ENCODE measurements at places on chromosomes 1 and 21.

DNA sequence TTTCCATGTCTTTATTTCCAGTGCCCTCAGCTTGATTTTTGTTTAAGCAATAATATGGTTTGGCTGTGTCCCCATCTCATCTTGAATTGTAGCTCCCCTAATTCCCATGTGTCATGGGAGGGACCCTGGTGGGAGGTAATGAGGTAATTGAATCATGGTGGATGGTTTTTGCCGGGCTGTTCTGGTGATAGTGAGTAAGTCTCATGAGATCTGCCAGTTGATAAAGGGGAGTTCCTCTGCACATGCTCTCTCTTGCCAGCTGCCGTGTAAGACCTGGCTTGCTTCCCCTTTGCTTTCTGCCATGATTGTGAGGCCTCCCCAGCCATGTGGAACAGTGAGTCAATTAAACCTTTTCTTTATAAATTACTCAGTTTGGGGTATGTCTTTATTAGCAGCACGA, 559.6 kb upstream of the ADAMTS5 start:
- no peak for DNase-seq

GRCh38 chr1:59243550-59243949, 53.3 kb upstream of the FGGY start:
- no peak for DNase-seq

DNA sequence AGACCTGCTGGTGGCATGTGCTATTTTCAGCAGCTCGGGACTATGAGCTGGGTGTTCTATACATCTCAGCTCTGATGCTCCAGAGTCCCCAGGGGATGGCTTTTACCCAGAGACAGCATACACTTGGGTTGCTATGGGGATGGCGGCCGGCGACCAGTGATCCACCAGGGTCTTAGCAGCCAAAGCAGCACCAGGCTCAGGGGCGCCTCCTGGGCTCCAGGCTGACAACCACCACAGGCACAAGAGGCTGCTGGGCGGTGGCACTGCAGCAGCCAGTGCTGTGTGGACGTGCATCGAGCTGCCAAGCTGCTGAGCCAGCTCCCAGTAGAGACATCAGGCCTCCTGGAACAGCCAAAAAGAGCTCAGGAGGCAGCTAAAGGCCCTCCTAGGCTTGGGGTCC, 37.6 kb upstream of the CLSTN1 start:
- DNase-seq: no peak

DNA sequence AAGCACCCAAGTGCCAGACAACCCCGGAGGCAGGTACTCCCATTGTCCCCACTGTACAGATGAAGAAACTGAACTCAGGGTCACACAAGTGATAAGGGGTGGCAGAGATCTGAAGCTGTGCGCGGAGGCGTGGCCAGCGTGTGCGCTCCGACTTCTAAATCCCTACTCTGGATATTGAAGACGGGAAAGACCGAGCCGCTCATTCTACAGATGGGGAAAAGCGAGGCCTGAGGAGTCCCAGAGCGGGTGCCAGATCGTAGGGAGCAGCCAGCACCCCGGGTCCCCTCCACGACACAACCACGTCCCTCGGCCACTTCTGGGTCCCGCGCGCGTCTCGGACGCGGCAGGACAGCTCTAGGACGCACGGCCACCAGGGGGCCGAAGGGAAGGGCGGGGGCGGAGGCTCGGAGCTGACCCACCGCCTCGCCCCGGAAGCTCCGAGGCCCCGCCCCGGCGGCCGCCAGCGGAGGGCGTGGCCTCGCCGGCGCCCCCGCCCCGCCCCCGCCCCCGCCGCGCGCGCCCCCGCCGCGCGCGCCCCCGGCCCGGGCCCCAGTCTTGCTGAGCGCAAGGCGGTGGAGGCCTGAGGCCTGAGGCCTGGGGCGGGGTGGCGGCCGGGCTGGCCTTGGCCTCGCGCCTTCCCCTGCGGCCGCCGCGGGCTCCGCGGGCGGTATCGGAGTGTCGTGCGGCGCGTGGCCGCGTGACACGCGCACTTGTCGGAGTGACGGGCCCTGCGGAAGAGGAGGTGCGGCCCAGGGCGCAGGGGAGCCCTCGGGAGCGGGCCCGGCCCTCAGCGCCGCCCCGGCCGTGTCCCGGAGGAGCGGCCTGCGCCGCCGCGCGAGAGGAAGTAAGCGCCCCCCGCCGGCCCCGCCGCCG, at the start of gene H6PD:
Gene H6PD, plus strand, starts transcription at position 552 of the 873 bp plus-strand sequence. CDS start 10,161 bp downstream, outside the sequence.
- peak; percentile 98 for DNase-seq

DNA sequence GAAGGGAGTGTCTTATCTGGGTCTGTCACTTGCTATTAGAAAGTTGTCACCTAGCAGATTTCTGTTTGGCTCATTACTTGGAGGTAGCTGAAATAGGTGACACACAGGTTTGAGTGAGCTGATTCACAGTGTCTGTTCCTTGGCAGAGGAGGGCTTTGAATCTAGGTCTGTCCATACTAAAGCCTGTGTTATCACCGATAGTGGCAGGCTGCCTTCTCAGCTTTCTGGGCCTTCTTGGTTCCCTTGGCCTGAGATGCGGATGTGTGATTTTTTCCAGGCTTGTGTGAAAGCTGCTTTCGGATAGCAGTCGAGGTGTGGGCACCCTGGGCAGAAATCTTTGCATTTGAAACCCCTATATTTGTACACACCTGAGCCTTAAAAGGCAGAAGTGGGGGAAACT, 73.9 kb downstream of the ACTL8 start:
- no peak for DNase-seq

DNA sequence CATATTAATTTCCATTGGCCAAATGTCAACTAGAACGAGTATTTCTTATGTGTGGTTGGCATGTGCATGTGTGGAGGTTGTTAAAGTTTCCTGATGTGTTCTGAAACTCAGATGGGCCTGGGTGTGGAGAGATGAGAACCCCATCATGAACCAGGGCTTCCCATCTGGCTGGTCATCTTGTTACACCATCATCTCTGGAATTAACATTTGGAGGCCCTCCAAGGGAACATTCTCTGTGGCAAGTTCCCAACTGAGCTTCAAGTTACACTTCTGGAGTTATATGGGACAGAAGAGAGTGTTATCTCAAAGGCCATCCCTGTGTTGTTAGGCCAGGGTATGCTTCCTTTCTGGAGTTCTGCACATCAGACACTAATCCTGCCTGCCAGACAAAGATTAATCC, 183.6 kb downstream of the TTLL7 start:
- DNase-seq: no peak

DNA sequence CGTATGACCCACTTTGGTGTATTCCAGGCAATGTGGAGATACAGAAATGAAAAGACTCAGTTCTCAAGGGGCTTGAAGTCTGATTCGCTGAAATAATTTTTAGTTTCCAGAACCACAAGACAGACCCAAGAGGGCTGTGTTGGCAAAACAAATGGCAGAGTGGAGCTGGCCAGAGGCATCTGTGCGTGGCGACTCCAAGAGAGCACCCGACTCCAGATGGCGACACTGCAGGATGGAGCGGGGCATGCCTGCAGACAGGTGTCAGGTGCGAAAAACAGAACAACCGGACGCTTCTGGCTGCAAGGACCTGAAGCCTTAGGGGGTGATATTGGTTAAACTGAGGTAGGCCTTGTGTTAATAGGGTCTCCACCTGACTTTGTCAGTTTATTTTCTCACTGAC, 31.7 kb upstream of the COQ8A start:
- no peak for DNase-seq

DNA sequence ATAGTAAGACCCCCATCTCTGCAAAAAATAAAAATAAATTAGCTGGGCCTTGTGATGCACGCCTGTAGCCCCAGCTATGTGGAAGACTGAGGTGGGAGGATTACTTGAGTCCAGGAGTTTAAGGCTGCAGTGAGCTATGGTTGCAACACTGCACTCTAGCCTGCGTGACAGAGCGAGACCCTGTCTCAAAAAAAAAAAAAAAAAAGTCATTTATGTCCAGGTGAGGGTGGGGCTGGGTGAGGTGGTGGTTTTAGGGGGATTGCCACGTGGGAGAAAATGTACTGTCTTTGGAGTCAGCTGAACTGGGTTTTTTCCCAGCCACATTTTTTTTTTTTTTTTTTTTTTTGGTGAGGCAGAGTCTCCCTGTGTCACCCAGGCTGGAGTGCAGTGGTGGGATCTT, 6.7 kb downstream of the PIK3CD start:
- no peak for DNase-seq

DNA sequence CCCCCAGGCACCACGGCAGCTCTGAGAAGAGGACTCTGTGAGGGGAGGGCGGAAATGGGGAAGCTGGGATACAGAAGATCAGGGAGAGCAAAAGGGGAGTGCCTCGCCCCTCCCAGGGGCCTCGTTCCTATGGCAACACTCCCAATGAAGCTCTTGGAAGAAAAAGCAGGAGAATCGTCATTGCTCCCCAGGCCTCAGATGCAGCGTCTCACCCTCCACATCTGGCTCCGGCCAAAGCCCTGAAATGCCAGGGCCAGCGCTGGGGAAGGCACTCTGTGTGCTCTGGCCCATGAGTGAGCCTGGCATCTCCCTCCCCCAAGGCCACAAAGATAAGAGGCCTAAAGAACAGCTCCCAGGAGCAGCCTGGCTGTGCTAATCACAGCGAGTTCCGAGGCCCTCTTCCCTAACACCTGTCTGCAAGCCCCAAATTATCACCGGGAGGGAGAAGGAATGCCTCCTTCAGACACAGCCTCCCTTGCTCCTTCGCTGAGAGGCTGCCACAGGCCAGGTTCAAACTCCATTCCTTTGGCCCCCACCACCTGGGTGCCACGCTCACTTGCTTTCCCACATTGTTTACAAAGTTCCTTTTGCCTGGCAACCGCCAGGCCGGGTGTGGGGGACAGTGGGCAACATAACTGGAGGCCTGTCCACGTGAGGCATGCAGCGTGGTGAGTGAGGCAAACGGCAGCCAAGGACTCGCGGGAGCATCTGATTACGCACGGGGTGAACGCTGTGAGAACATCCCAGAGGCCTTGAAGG, 27.8 kb downstream of the ECE1 start:
- DNase-seq: no peak

DNA sequence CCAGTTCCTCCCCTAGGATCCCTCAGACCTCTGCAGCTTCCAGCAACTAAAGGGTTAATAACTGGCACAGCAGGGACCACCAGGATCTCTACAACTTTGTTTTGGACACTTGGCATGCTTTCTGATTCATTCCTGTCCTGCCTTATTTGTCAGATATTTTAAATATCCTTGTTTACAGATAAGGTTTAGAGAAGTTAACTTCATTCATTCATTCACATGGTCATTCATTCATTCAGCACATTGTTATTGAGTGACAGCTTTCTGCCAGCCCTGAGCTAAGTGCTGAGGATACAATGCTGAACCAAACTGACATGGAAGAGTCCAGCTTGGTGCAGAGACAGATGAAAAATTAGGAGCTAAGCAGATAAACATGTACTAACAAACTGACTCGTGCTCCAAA, 8.8 kb upstream of the PHC2 start:
- no peak for DNase-seq

DNA sequence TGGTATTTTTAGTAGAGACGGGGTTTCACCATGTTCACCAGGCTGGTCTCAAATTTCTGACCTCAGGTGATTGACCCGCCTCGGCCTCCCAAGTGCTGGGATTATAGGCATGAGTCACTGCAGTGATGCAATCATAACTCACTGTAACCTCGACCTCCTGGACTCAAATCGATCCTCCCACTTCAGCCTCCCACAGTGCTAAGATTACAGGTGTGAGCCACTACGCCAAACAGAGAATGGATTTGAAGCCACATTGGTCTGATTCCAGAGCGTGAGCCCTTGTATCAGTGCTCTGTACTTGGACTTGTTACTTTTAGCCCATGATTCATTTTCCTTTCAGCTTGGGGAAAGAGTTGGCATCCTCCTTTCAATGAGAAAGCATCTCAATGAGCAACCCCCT, 14.9 kb upstream of the ZNF683 start:
- no peak for DNase-seq

GRCh38 chr1:112701227-112702066, 5.5 kb downstream of the RHOC start:
- no peak for DNase-seq

DNA sequence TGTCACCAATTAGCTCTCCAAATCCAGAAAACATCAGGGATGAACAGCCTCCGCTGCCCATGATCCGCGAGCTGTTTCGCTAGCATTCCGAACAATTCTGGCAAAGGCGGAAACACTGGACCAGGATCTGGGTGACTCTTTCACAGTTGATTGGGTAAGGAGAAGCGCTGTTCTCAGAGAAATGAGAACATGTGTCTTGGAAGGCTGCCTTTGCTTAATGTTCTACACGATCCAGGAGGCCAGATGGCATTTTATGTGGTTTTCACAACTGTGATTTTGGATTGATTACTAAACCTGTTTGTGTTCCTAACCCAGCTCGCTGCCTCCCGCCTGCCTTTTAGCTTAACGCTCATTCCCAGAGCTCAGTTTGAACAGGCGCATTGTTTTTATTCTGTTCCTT, 144.0 kb downstream of the KIF26B start:
- no peak for DNase-seq
